A172 (cell line): ENCODE measurements at places on chromosomes 5 and 9. TPM values are rescaled to one million over a fixed set of nuclear protein-coding genes. Genes with fewer than 3 reads are reported as not detected.

HRH2 gene
- 0.46 and 0.88 TPM in 2 replicates for total RNA-seq

GDF9 gene
- 0.36 and 2.4 TPM in 2 replicates for total RNA-seq

- no peak for DNase-seq
These were observed 5.1 kb downstream of the TYRP1 start for GRCh38 chr9:12698266-12698665.

SPAAR gene
- total RNA-seq = 0.31 TPM in 1 of 2 replicates, not detected in the other

GRCh38 chr5:17046320-17046719 lies 110.2 kb upstream of the MYO10 start:
- DNase-seq = no peak

- DNase-seq = peak; percentile 30
These were observed at the start of gene SLC1A1 for GRCh38 chr9:4489919-4490704. Gene SLC1A1, plus strand, starts transcription at chr9:4490468. Its CDS starts 212 bp downstream, at chr9:4490680.
